ENCODE measurements at places on chromosomes 5 and 9.

- DNase-seq, result no peak
These were observed 779 bp upstream of the CTNNA1 start for GRCh38 chr5:138752341-138752950.

DNA sequence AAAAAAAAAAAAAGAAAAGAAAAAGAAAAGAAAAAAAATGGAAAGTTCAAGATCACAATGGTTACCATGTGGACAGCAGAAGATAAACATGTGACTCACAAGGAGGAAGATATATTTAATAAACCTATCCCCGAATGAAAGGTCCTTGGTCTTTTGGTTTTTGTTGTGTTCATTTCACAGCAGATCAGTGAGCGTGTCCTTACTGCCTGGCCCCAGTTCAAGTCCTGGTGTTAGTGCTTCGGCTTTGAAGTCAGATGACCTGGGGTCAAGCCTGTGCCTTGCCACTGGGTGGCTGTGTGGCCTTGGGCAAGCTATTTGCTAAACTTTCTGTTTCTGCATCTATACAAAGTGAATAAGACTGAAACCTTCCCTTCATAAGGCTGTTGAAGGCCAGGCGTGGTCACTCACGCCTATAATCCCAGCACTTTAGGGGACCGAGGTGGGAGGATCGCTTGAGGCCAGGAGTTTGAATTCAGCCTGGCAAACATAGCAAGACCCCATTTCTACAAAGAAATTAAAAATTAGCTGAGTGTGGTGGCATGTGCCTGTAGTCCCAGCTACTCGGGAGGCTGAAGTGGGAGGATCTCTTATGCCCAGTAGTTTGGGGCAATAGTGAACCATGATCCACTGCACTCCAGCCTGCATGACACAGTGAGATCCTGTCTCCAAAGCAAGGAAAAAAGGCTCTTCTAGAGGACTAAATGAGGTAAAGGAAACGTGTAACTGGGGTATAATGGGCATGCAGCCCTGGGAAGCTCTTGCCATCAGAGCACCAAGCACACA lies 94.5 kb upstream of the SPATA31D4 start:
- DNase-seq, result no peak

GRCh38 chr5:145792840-145793239 lies 42.3 kb downstream of the PRELID2 start:
- DNase-seq, result no peak

- peak; percentile 19 for DNase-seq
These were observed 62.1 kb downstream of the ARSB start for GRCh38 chr5:78922879-78923621.

DNA sequence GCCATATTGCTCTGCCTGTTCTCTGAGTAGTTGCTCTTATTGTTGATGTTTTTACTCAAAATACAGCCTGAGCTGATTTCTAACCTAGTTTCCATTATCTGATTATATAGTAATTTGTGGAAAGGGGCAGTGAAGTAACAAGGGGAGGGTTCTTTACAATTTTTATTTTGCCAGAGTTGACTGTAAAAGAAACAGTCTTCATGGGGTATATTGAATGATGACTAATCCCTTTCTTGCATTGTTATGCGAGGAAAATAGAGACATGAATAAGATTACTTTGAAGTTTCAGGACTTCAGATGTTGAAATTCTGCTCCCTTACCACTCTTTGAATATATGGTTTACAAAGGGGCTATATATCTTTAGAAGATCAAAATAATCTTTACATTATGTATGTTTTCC lies 9.1 kb upstream of the LRRC70 start:
- DNase-seq, result no peak

DNA sequence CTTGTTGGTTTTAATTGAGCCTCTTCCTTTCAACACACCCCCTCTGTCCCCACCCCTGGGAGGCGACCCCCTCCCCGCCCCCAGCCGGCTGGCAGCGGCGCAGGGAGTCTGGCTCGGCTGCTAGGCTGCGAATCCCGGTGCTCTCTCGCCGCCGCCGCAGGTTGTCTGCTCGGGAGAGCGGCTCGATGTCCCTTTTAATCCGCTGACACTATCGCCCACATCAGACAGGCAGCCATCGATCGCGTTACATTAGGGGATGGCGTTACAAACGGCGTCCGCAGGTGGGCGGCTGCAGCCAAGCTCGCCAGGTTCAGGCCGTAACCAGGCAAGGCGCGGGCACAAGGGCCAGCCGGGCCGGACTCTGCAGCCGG lies 1.3 kb downstream of the NR2F1-AS1 start:
- DNase-seq, result no peak

DNA sequence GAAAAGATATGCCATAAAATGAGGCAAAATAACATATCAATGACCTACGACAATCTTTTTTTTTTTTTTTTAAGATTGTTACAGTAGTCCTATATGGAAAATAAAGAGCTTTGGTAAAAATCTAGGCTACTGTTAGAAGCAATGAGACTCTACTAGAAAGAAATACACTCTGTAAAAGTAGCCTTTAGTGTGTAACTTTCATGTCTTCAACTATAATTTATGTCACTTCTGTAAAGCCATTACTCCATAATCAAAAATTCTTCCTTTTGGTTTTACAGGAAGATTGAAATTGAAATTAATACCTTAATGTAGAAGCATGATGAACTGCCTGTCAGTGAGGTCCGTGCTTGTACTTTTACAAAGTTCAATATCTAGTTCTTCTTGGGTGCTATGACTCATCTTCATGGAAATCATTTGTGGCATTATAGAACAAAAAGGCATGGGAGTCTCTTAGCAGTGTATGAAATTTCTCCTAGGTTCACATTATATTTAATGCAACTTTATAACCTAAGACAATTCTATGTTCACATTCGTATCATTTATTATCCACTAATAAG lies 1393.1 kb downstream of the EFNA5 start:
- DNase-seq, result no peak

GRCh38 chr5:174532455-174533453 lies 191.6 kb upstream of the MSX2 start:
- DNase-seq, result peak; percentile 4

DNA sequence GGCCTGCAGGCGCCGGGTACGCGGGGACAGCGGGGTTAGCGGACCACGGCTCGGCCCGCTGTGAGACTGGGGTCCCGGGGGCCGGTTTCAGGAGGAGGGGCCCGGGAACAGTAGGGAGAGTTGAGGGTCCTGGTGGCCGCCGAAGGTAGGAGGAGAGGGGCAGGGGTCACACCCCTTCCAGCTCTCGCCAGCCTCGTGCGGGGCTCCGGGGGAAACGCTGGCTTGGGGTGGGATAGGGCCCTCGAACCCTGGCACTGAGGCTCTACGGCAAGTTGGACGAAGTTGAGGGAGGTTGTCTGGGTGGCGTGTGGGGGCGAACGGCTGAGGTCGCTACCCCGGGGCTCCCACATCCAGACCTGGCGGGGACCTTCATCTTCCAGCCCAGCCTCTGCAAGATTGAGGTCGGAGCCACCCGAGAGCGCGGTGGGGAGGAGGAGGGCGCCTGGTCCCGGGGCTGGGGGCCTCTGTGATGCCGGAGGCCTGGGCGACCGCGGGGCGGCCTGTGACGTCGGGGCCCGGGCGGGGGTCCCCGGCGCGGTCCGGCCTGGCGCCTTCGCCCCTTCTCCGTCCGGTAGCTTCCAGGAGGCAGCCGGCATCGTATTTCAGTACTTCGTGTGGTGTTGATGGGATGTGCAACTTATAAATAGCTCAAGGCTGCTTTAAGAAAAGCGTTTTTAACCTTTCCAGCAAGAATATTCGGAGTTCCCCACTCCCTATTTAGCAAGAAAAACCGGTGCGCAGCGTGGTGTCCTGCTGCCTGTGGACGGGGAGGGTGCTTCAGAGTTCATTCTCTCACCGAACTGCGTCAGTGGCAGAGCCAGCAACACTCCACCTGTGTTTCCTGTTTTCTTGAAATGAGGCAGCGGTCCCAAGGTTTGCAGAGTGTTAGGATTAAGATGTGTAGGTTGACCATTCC lies 902 bp downstream of the HABP4 start:
- peak; percentile 21 for DNase-seq

DNA sequence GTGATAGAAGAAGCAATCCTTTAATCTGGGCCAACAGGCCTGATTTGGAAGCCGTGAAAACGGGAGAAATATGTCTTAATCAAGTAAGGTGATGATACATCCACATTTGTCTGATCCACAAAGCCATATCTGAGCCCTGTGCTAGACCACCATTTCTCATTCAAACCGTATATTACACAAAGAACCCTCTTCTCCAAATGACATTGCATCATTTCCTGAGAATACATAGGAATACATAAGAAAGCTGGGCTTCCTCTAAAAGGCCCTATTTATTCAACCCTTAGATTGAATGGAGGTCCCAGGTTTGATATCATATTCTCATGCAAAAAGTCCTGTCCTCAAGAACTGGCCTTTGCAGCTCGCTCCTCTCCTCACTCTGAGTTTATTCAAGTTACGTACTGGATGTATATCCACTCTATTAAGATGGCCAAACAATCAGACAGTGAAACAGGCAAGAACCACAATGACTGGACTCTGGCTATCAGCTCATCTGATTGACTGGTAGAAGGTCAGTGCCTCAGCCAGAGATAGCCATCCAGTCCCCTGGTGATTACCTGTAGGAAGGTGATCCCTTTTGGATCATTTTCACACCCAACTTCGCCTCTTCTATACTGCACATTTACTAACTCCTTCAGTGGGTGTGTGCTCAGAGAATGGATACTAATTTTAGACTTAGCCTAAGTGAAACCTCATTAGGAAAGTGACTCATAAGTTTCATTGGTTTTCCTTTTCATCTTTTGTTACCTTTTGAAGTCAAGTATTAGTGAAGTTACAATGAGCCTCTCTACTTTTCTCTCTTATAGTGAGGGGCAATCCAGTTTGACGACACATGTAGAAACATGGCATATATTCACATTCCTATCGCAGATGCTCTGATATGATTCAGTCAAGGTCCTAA lies 167.6 kb upstream of the WWC1 start:
- DNase-seq, result no peak

- DNase-seq, result no peak
These were observed 12.5 kb downstream of the MAPKAP1 start for GRCh38 chr9:125694478-125694877.

DNA sequence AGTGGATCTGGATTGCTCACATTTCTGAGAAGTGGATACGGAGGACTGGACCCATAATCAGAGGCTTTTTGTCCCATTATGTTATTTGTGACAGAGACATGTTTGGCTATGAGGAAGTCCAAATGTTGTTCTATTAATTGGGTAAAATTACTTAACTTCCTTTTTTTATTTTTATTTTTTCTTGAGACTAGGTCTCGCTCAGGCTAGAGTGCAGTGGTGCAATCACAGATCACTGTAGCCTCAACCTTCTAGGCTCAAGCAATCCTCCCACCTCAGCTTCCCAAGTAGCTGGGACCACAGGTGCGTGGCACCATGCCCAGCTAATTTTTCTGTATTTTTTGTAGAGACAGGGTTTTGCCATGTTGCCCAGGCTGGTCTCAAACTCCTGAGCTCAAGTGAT lies 11.9 kb upstream of the PGGT1B start:
- no peak for DNase-seq

DNA sequence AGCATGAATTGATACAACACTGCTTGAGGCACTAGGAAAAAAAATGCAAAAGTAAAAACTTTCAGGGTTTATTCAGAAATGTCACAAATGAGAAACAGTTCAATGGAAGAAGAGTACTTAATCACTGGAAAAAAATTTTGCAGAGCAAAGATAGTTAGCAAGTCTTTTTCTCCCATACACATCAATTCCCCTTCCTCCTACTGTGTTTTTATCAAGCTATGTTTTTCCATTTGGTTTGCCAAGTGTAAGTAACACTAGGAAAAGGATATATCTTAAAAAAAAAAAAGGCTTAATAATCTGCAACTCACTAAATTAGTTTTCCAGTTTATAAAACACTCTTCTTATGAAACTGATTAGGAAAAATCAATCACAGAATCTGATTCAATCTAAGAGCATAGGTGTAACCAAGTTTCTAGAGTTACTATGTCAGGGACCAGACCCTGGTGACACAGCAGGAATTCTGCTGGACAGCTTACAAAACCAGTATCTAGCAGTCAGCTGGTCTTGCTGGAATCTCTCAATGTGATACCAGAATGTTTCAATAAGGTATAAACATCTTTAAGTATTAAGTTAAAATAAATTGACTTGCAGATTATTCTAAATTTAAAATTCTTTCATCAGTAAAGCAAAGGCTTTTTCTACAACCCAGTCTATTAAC lies 34.7 kb downstream of the RNF145 start:
- no peak for DNase-seq

GRCh38 chr9:125884218-125884595 lies 137.0 kb downstream of the PBX3 start:
- no peak for DNase-seq
